Fibroblast of mammary gland (primary cell): ENCODE measurements at places on chromosomes 5 and 9.
A peak's percentile ranks its signal among the peaks of the same experiment; 100 is the strongest.

- DNase-seq: peak; percentile 34
These were observed 6.6 kb upstream of the OTULINL start for GRCh38 chr5:14574891-14575508.

- no peak for DNase-seq
These were observed 205.4 kb downstream of the ADAMTS6 start for GRCh38 chr5:65276178-65276890.

DNA sequence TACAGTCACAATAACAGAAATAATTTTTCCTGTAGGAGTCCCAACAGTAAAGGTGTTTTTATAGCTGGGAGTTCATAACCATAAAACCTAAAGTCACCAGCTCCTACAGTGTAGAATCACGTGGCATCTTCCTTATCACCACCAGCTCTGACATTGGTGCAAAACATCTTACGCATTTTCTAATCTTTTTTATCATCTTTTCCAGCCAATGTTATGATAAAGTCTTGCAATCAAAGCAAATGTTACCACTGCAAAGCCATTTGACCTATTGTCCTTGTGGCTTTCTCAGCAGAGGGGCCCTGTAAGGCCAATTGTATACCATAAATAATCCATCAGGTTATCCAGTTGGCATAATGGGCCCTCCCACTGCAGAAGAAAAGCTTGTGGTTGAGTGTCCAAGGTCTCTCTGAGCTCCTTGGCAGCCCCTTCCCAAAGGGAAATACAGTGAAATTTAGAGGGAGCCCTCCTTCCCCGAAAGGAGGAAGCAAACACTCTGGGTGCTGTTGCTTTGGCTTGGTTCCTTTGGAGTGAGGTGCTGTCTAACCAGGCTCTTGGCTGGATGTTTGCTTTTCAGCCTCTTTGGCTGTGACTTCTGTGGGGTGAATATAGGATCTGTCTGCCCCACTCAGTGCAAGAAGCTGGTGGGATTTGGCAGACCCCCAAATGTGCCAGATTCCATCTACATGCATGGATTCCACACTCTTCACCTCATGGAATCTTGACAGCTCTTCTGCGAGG lies 29.3 kb upstream of the CPEB4 start:
- DNase-seq: no peak

DNA sequence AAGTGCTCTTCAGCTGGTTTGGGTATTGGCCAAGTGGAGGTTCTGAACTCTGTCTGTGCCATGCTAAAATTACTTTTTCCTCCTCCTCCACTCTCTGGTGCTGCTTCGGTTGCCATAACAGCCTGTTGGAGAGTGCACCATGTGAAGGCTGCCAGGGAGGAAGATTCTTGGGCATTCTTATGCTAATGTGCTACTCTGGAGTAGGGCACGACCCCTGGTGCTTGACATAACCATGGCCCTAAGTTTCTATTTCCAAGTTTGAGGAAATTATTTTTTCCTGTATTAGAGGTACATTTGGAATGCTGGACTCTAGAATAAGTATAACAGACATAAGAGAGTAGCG lies 111.6 kb downstream of the ARHGAP26 start:
- no peak for DNase-seq

GRCh38 chr5:149372076-149372795 lies 6.9 kb downstream of the IL17B start:
- no peak for DNase-seq

DNA sequence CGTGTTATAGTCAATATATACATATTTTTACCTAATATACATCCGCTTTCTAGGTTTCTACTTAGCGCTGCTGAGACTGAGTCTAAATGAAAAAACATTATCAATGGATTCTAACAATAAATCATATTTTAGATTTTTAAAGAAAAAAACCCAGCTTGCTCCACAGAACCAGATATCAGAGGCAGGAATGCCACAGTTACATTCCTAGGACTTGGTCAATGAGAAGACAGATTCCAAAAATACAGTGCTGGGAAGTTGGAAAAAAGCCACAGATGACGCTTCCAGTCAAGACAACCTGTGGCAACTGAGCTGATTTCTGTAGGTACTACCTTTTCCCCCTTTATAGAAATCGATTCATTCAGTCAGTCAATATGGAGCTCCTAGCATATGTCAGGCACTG lies 577 bp upstream of the CCDC112 start:
- DNase-seq: peak; percentile 20

- DNase-seq: no peak
These were observed 59.7 kb upstream of the IER5L start for GRCh38 chr9:129237803-129238202.

DNA sequence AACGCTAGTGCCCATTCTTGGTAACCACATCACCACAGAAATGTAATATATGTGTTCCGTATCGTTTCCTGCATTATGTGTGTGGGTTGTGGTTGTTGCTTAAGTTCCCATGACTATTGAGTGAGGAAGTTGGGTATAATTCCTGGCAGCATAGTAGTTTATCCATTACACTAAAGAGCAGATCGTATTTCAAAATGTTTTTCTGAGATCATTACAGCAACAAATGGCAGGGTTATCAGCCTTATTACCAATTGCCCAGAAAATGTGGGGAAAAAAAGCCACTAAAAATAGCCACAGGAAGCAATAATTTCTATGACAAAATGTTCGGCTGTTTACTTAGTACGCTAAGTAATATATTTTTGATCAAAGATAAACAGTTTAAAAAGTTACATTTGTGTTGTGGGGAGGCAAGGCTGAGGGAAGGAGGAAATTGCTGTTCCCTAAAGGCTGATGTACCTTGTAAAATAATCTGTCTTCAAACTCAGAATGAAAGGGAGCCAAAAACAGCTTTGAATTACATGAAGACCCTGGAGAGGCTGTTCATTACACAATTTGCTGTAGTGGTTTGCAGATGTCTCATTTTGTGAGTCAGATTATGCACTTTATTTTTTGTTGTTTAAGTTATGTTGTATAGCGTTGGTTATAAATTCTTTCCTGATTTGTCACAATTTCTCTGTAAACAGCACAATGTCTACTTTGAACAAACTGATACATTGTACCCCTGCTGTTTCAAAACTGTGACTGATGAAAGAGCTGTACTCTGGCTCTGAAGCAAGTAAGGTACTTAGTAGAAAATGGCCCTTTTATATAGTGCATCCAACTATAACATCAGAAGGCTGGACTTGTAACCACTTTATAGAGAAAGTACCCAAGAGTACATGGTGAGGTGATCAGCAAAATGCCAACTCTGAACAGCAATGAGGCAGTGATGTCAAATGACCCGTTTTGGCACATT lies 1028.5 kb downstream of the NR2F1-AS1 start:
- DNase-seq: peak; percentile 99

GRCh38 chr9:88308831-88309560 lies 79.2 kb upstream of the SPIN1 start:
- no peak for DNase-seq

- peak; percentile 70 for DNase-seq
These were observed 2.5 kb upstream of the KDM3B start for GRCh38 chr5:138349852-138350562.

- DNase-seq: no peak
These were observed 580.2 kb downstream of the EBF1 start for GRCh38 chr5:158519433-158520021.

DNA sequence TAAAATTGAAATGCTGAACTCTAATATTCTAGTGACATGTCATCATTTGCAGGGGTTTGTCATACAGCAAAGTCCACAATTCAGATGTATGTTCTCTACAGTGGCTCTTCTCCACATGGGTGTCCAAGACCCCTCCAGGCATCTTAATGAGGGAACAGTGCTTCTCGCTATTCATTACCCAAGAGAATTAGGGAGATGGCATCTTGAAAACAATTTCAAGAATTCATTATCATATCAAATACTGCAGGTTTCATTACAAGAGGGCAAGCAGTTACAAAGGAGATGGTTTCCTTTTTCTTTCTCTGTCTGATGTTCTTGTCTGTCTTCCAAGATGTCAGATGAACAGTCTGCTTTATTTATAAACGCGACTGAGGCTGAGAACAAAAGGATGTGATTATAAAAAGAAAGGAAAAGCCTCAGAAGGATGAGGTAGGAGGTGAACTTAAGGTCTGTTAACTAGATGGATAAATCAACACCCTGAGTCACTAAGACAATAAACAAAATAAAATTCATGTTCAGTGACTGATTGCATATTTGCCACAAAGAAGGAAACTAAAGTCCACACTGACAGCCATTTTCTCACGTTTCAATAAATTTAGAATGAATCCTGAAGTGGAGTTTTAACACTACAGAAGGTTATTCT lies 326.7 kb upstream of the EFNA5 start:
- DNase-seq: peak; percentile 26

DNA sequence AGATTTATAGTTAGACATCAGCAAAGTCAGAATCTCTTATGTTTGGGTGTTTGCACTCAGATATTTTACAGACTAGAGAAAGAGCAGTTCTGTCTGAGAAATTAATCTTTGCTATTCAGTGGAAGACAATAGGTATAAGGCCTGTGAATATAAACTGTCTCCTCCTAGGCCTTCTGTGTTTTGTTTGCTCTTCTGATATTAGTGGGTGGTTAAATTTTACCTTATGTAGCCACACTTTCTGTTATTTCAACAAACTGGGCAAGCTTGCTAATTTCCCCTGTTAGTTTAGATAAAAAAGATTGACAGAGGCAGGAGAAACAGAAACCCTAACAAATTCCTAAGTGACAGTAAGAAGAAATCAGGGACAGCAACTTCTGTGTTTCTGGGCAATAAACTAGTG lies 141.6 kb downstream of the ARHGAP26 start:
- DNase-seq: no peak

DNA sequence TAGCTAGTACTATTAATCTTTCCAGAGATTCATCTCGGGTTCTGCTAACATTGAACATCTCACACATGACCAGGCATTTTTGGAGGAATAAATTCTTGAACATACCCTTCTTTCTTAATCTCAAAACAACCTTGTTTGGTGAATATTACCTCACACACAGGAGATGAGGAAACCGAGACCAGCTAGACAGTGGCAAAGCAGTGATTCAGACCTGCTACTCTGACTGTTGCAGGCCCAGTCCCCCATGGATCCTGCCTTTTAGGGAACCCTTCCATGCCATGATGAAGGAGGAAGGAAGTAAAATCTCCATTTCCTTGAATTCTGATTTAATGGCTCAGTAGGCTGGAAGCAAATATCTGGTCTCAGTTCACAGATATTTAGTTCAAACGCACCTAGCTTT lies 2.6 kb downstream of the PCSK5 start:
- peak; percentile 11 for DNase-seq

- DNase-seq: no peak
These were observed 136.8 kb downstream of the TENT4A start for GRCh38 chr5:6850106-6850432.

DNA sequence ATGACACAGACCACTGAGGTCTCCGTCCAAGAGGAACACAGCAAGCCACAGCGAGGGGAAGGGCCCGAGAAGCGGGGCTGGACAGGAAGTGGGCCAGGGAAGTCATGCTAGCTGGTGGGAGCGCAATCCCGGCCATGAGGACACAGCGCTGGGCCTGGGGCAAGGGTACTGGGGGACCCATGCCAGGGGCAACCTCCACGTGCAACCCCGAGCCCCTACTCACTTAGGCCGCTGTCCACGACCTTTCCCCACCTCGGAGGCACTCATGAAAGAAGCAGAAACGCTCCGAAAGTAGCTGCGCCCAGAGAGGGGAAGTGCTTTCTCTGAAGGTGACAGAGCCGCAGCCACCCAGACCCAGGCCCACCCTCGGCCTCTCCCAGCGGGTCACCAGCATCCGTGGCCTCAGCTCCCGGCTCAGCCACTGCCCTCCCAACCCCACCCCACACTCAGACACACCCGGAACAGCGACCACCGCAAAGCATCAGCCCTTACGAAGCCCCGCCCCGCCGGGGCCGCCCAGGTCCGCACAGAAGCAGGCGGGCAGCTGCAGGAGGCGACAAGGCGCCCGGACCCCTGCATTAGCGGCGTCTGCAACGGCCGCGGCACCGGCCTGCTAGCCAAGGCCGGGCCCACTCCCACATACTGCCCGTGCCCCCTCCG lies 782 bp downstream of the BICD2 start:
- DNase-seq: peak; percentile 18

DNA sequence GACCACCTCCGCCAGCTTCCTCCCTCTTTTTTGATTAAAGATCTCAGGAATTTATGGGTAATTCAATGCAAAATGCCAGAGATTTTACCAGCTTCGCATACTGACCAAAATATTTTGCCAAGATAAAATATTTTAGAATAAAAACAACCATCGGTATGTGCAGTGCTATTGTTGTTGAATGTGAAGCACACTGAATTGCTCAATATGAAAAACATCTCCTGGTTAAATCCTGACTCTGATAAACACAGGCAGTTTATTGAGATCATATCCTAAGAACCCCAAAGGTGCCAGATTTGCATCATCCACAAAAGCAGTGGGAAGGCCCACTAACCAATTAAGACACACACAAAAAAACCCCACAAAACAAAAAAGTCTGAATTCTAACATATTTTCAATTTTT lies 202.4 kb downstream of the GLIS3 start:
- DNase-seq: no peak

GRCh38 chr5:60026161-60026560 lies 132.6 kb upstream of the PDE4D start:
- peak; percentile 0 for DNase-seq

DNA sequence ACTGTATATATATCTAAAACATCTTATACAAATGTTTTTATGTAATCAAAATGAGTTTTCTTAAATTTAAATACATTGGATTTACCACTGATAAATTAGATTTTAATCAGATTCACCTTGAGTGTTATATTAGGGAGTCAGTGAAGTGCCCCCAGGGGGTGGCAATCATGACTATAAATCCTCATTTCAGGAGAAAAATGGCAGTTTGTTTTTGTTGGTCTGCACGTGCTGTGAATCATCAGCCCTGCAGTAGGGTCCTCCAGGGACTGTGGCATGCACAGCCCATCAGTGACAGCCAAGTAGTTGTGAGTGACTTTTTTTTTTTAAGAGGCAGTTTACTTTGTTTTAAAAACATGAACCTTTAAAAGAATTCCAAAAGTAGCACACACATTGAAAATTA lies 65.2 kb downstream of the ZSWIM6 start:
- DNase-seq: peak; percentile 28

- peak; percentile 66 for DNase-seq
These were observed 220.3 kb downstream of the NR3C1 start for GRCh38 chr5:143182901-143183820.

DNA sequence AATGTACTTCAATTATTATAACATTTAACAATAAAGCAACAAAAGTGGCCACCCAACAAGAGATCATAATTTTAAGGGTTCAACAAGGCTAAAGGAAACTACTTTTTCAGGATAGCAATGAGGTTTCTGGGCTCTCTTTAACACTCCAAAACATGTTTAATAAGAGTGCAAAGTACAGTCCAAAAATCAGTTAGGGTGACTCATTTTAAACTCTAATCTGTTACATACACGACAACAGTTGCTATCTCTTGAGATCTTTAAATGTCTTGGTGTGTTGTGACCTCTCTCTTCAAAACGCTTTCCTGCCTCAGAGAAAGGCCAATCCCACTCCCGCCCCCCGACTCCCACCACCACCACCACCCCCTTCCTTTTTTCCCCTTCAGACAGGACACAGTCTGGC lies 11.5 kb downstream of the NFIB start:
- no peak for DNase-seq

DNA sequence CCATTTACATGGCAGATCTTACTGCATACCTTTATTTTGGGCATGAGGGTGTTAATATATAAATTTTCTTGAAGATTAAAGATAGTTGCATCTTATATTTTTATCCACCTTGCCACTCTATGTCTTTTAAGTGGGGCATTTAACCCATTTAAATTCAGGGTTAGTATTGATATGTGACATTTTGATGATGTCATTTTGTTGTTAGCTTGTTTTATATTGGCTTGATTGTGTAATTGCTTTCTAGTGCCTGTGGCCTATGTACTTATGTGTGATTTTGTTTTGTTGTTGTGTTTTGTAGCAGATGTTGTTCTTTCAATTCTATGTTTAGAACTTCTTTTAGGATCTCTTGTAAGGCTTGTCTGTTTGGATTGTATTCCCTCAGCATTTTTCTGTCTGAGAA lies 939.9 kb upstream of the CDH9 start:
- no peak for DNase-seq
